AG10803 (cell line): ENCODE measurements at places on chromosomes 2 and 18.

DNA sequence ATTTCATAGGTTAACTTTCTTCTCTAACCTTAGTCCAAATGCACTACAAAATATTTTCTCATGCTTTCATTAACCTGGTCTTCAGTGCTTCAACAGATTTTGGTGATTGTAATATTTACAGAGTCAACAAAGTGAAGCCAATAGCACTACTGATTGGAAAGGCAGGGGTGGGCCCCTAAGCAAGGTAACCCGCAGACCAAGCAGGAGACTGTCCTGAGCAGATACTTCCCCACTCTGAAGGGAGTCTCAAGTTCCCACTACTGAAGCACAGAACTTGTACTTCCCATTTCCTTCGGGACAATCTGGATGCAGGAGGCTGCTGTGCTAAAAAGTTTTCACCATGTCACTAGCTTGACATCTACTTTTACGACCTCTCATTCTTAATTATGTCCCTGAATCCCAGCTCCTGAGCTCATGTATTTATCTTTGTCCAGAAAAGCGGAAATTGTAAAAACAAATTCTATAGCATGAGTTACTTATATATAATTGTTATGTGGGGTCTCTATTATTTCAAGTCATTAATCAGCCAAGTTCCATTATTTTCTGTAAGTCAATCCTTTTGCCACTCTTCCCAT lies 311.6 kb upstream of the REV1 start:
- DNase-seq: no peak

DNA sequence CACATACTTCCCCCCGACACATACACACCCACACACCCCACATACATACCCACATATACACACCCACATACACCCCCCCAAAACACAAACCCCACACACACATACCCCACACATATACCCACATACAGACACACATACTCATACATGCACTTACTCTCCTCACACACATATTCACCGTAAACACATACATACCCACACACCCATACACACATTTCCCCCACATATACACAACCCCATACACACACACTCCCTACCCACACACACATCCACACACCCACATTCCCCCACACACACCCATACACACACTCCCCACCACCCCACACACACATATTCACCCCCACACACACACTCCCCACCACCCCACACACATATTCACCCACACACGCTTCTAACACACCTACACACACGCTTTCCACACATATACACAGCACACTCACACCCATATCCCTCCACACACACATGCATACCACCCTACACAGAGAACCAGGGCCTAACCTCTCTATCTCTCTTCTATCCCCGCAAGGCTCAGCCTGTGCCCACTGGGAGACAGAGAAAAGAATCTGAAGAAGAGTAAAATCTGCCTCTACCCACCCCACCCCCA lies 182.4 kb upstream of the ETAA1 start:
- no peak for DNase-seq

DNA sequence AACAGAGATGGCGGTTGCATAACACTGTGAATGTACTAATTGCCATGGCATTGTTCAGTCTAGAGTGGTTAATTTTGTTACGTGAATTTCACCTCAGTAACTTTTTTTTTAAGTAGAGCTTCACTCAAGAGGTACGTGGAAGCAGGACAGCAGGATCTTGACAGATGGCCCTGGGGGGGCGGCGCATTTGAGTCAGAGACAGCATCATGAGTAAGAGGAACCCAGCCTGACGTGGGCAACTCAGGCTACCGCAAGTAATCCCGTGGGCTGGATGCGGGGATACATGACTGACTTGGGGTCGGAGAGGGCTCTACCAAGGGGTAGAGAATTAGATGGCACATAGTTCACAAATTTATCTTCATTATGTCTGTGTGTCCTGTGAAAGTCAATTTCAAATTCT lies 38.1 kb upstream of the DAPL1 start:
- no peak for DNase-seq

GRCh38 chr2:156845806-156846558 lies 409.8 kb downstream of the GPD2 start:
- DNase-seq: no peak

GRCh38 chr2:47868611-47869352 lies 37.5 kb downstream of the FBXO11 start:
- DNase-seq: no peak

DNA sequence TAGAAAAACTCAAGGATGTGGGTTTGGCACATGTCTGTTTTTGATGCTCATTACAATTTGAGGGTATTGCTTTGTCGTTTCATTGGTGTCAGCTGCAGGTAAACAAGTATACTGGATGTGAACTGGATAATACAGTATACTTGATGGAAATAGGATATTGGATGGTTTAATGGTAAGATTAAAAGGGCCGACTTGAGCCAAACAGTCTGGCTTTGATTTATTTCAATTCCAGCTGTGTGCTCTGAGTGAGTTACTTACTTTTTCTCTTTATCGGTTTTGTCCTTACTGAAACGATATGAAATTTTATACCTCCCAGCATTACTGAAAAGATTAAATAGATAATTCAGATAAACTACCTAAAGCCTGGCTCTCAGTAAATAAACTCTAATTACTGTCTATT lies 227.6 kb downstream of the ASXL3 start:
- DNase-seq: no peak

GRCh38 chr2:176643646-176644045 lies 374.4 kb downstream of the MTX2 start:
- DNase-seq: no peak

DNA sequence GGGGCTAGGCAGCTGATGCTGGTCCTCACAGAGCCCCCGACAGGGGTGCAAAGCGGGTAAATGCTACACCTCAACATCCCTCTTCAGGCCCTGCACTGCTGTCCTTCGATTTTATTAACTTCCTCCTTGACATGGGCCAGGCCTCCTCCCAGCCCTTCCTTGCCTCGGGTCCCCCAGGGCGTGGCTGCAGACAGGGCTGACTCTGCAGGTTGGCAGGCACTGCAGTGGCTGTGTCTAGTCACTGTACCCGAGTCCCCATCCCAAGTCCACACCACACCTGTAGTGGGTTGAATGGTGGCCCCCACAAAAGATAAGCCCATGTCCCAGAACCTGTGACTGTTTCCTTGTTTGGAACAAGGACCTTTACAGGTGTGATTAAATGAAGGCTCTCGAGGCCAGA lies 140.2 kb downstream of the TWIST2 start:
- DNase-seq: no peak

DNA sequence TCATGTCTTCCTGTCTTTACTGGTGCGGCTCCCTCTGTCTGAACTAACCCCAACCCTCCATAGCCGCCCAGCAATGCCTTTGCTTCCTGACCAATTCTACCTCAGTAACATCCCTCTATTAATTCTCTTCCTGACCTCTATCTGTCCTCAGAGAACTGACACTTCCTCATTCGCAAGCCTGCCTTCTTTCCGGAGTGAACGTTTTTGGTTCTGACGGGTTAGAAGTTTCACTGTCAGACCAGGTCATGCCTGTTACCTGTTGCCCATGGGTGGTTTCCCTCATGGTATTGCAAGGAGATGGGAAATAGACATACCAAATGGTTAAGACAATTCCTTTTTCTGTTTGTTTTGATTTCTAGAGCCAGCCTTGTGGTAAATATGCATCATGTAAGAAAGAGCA lies 453.4 kb upstream of the SLC14A2 start:
- DNase-seq: no peak

GRCh38 chr2:109604597-109604996 lies 9.2 kb downstream of the SEPTIN10 start:
- peak; percentile 28 for DNase-seq

DNA sequence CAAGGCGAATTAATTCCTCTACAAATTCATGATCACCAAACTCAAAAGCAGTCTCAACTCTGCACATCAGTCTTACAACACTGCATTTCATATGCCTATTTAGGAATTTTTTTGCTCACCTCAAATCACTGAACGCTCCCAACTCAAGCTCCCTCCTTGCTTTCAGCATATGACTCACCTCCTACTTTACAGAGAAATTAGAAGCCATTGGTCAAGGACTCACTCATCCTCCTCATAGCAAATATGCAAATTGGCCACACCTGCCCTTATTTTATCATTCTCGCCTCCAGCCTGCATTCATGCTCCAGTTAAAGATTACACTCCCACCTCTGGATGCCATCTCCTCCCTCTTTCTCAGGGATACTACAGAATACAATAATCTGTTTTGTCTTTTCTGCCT lies 148.8 kb downstream of the MBD2 start:
- DNase-seq: no peak

- peak; percentile 38 for DNase-seq
These were observed 129.6 kb downstream of the CELF4 start for GRCh38 chr18:37435996-37436395.

DNA sequence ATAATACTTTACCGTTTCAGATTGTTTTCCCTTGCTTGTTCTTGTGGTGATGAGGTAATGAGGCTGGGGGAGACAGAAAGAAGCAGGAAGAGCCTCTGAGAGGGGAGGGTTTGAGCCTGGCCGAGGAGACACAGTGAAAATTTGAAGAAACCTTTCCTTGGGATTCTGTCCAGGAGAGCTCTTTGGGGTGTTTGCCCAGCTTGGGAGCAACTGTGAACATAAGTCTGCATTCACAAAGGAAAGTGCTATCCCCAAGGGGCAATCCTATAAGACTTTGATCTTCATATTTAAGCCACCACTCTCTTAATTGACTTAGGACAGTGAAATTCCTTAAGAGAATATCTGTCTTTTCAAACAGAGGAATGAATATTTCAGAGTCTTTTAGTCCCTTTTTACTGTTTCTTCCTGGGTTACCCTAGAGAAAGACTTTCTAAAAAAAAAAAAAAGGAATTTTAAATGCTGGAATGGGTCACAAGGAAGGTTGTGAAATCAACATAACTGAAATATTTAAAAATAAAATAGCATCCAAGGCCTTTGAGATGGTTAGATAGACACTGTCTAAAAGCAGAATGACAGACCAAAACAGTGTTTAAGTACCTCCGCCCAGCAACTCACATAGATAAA lies 52.5 kb upstream of the STAM2 start:
- peak; percentile 51 for DNase-seq

DNA sequence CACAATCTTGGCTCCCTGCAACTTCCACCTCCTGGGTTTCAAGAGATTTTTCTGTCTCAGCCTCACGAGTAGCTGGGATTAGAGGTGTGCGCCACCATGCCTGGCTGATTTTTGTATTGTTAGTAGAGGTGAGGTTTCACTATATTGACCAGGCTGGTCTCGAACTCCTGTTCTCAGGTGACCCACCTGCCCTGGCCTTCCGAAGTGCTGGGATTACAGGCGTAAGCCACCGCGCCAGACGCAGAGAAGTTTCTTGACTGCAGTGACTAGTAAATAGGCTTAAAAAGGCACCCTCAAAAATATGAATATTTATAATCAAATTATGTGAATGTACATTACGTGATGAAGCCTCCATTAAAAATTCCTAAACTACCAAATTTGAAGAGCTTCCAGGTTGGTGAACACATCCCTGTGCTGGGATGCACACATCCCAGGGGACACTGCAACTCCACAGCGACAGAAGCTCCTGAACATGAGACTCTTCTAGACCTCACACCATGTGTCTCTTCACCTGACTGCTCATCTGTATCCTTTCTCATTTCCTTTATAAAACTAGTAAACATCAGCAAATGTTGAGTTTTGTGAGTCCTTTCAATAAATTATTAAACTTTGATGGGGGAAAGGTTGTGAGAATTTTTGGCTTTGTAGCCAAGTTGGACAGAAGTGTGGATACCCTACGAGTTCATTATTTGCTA lies 203.3 kb upstream of the SPOPL start:
- DNase-seq: no peak

- no peak for DNase-seq
These were observed 71.0 kb upstream of the PPP1CB start for GRCh38 chr2:28680657-28681056.

GRCh38 chr2:99338029-99338585 lies 918 bp downstream of the EIF5B start:
- DNase-seq: peak; percentile 9

- peak; percentile 52 for DNase-seq
These were observed at the start of gene INPP4A for GRCh38 chr2:98444436-98445176. Gene INPP4A (plus strand): TSS chr2:98444858. CDS start chr2:98520049, 75,191 bp downstream.

- DNase-seq: no peak
These were observed 25.3 kb upstream of the TACR1 start for GRCh38 chr2:75224636-75225094.

DNA sequence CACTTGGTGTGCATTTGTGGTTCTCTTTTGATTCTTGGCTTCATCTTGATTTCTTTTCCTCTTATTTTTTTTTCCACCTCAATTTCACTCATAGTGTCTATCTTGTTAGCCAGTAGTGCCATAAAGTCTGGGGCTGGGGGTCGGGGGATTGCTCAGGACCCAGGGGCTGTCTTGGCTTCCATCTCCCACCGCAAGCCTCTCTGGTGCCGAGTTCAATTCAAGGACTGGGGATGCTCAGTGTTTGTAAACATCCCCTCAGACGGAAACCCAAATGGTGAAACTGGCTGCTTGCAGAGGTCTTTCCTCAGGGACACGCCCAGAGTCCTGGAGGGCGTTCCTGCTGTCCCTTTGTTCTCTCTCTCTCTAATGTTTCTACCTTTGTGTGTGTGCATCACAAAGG lies 173.3 kb downstream of the TWIST2 start:
- DNase-seq: no peak

DNA sequence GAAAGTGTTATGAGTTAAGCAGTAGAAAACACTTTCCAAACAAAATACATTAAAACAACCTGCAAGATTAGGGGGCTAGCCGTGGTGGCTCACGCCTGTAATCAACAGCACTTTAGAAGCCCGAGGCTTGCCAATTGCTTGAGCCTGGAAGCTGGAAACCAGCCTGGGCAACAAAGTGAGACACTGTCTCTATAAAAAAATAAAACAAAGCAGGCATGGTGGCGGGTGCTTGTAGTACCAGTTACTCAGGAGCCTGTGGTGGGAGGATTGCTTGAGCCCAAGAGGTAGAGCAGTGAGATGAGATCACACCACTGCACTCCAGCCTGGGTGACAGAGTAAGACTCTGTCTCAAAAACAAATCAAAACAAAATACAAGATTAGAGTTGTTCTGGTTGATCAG lies 208.3 kb downstream of the ERBB4 start:
- no peak for DNase-seq

GRCh38 chr2:222391743-222392285 lies 32.5 kb upstream of the SGPP2 start:
- DNase-seq: no peak
